ENCODE measurements at places on chromosomes 2 and 18.

DNA sequence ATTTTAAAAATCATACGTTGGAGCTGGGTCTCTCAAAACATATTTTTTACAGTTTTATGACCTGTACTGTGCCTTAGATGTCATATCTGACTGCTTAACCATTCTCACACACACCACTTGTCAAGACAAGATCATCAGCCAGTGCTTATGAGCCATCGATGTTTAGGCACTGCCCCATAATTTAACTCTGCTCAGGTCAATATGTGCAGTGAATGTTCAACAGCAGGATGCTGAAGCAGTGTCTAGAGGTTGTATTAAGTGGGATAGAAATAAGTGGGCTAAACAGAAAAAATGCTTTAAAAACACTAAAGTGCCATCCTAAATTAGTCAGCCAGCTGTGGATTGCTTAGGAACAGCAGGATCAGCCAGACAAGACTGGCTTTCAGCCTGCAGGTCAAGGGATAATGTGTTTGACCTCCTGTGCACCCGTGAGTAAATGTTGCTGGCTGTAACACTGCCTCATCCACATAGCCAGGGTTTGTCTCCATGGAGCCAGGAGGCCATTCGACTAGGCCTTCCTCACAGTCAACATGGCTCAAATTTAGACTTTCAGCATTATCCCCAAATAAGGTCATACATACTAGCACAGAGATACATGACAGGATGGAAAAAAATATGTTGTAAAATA, 139.0 kb upstream of the NXPH2 start:
- DNase-seq, result no peak

GRCh38 chr2:202018950-202019349, 14.7 kb upstream of the FZD7 start:
- DNase-seq, result no peak

GRCh38 chr2:29000481-29000880, 19.4 kb downstream of the TOGARAM2 start:
- DNase-seq, result no peak

DNA sequence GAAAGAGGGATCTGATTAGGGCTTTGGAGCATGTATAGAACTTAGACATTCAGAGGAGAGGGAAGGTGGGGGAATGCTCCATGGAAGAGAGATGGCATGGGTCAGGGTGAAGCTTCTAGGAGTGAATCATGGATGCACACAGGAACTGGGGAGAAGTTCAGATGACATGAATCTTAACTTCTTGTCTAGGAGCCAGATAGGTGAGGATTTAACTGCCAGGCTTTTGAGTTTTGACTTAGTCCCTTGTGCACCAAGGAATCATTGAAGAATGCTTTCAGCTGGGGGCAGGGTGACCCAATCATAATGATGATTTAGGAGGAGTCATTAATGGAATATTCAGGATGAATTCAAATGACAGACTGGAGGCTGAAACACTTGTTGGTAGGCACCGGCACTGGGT, 48.7 kb downstream of the ACYP2 start:
- no peak for DNase-seq

DNA sequence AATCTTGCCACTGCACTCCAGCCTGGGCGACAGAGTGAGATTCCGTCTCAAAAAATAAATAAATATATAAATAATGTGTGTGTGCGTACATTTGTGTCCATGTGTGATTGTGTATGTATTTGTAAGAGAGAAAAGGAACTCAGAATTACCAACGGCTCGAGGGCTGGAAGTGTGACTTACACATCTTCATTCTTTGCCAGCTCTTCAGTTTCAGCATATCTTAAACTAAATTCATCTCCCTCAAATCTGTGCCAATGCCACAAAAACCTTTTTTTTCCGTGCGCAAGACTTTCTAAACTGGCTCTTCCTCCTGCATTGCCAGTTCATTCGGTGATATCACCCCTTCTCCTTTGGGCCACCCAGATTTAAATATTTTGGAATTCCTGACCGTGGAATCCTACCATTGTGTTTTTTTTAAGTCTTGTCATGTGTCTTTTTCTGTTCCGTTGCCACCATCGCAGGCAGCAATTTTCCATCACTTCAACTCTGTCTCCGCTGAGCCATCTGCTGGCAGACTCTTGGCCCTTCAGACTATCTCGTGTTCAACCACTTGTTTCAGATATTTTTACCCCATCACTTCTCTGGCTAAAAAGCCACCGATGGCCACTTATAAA, 77.0 kb upstream of the ZNF532 start:
- DNase-seq, result no peak

DNA sequence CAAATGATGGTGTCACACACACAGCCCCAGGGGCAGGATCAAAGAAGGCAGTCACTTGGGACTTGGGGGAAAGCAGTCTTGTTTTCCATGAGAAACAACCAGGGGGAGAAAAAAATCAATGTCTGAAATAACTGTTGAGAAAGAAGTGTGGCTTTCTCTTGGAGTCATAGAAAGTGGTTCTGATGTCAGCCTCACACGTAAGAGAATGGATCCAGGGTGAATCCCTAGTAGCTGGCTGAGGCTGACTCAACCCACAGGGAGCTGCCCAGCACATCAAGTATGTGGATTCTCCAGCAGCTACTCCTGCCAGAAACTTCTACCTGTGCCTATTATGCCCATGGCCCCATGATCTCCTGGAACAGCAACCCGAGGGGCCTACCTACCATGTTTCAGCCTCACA, 33.6 kb upstream of the ZBTB7C start:
- no peak for DNase-seq

DNA sequence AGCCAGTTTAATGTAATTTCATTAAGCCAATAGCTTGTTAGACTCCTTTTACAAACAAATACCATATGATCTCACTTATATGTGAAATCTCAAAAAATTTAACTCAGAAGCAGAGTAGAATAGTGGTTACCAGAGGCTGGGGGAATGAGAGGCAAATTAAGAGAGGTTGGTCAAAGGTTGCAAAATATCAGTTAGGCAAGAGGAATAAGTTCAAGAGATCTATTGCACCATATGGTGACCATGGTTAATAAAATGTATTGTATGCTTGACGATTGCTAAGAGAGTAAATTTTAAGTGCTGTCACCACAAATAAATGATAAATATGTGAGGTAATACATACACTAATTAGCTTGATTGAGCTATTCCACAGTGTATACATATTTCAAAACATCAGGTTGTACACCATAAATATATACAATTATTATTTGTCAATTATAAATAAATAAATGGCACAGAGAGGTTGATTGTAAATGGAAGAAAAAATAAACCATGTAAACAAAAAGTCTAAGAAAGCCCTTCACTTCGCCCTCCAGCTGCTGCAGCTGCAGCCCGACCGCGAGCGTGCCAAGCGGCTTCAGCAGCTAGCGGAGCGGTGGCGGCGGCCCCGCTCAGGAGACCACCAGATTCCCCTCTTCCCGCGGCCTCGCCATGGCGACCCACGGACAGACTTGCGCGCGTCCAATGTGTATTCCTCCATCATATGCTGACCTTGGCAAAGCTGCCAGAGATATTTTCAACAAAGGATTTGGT, 23.0 kb upstream of the ACTR2 start:
- no peak for DNase-seq

DNA sequence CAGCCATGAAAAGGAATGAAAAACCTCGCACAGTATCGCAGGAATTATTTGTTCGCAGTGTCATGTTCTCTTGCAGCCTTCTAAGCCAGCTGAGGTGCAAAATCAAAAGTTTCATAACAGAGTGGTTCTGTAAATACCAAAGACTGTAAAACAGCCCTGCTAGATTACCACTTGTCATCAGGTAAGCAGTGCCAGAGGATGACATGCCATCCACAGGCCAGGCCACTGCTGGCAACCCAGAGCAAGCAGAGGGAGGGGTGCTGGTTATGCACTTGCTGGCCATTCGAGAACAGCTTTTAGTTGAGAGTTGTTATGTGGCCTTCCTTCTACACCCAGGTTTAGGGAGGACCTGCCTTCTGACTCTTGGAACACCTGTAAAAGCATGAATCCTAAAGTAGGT, 114.3 kb upstream of the MGAT5 start:
- DNase-seq, result no peak

- DNase-seq, result no peak
These were observed 1237.1 kb downstream of the LRP1B start for GRCh38 chr2:140893685-140894084.

GRCh38 chr2:10614939-10615338, 74.8 kb downstream of the NOL10 start:
- no peak for DNase-seq

GRCh38 chr18:39341129-39341528, 1775.5 kb upstream of the CELF4 start:
- DNase-seq, result no peak

GRCh38 chr2:189222468-189223105, 43.0 kb upstream of the COL5A2 start:
- no peak for DNase-seq

DNA sequence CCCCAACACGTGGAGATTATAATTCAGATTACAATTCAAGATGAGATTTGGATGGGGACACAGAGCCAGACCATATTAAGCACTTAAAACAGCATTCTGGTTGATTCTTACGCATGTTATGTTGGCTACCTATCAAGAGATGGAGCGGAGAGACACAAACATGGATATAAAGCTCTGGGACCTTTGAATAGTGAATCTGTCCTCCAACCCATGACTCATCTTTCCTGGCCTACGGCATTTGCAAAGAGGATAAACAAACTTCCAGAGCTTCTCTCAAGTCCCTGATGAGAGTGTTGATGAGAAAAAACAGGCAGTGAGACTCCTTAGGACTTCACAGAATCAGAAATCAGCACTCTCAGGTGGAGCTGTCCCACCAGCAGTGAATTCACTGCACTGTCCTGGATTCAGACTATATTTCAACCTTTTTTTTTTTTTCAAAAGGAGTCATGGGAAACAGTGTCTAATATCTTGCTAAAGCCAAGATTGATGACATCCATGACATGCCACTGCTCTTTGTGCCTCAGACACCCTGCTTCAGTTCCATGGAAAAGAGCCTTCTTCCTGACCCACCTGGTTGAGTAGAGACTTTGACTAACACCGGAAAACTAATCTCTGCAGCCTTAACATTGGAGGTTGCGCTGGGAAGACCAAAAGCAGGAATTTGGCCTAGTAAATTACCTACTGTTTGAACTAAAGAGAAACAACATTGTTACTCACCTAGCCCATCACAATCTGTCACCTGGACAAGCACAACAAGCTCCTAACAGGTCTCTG, 62.1 kb upstream of the NPAS2 start:
- no peak for DNase-seq

- no peak for DNase-seq
These were observed 15.2 kb downstream of the CDKL4 start for GRCh38 chr2:39228413-39229209.

- DNase-seq, result no peak
These were observed 5.5 kb upstream of the CYP27A1 start for GRCh38 chr2:218776488-218776887.
